ENCODE measurements at places on chromosomes 1 and 21.

DNA sequence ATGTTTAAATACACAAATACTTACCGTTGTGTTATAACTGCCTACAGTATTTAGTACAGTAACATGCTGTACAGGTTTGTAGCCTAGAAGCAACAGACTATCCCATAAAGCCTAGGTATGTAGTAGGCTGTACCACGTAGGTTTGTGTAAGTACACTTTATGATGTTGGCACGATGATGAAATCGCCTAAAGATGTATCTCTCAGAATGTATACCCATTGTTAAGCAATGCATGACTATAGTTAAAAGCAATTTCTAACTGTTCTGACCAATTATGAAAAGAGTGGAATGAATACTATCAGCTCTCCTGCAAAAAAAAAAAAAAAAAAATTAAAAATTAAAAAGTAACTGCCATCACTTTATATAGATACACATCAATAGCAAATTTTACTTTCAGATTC, 11.4 kb downstream of the HP1BP3 start:
- no peak for DNase-seq

DNA sequence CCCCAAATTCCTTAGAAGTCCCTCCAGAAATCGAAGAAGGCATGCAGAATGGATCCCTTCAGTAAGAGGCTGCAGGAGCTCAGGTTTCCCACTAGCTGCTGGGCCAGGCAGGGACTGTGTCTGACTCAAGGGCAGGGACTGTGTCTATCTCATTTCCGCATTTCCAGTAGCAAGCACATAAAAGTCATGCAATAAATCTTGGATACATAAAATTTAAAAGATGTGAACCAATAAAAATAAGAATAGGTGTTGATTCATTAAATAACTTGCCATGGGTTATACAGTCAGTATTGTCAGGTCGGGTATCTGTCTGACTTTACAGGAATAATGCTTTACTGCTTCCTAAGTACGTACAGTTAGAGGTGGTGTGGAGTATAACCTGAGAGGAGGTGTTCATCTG, 15.2 kb downstream of the PM20D1 start:
- no peak for DNase-seq

GRCh38 chr1:219294251-219294650, 120.6 kb downstream of the LYPLAL1 start:
- DNase-seq: no peak

GRCh38 chr1:102535829-102536505, 539.2 kb upstream of the OLFM3 start:
- no peak for DNase-seq

- no peak for DNase-seq
These were observed 274.8 kb upstream of the RUNX1 start for GRCh38 chr21:35323947-35324346.

GRCh38 chr1:45913183-45913683, 109.8 kb downstream of the MAST2 start:
- peak; percentile 54 for DNase-seq

DNA sequence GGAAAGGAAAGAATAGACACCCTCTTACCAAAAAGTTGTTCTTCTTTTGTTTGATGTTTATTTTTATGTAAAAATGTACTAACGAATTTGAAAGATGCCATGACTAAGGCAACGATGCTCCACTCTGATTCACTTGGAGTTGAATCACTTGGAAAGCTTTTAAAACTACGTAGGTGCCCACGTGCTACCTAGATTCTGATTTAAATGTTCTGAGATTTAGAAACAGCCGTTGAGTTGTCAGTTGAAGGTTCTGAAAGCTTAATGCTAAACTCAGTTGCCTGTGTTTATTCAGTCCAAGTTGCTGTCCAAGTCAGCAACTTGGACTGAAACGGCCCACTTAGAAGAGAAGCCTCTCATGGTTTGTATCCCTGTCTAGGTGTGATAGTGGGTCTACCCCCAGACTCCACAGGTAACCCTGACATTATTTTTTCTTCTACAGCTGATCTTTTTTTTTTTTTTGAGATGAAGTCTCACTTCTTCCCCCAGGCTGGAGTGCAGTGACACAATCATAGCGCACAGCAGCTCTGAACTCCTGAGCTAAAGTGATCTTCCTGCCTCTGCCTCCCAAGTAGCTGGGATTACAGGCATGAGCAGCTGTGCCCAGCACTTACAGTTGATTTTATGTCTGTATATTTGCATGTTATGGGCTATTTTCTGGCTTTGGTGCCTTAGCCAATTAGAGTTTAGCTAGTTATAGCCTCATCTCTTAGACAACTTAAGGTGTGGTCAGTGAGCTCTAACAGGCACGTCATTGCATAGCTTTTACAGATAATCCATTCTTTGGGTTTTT, 1.4 kb upstream of the VAMP4 start:
- DNase-seq: no peak

DNA sequence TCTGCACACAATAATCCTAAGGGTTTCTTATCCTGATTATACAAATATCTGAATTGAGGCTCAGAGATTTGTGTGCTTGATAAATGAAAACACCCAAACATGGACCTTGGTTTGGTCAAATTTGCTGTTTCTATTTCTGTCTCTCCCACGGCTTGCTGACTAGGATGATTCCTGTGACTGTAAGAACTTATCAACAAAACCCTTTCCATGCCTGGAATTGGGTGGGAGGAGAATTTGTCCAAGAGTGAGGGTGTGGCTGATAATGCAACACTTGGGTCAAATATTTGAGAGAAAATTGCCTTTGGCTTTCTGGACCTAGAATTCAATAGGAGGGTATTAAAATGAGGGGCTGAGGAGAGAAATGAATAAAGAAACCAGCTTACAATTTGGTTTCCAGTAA, 48.0 kb downstream of the RHBG start:
- DNase-seq: no peak

- no peak for DNase-seq
These were observed 70.6 kb upstream of the PTGFR start for GRCh38 chr1:78420181-78420580.

DNA sequence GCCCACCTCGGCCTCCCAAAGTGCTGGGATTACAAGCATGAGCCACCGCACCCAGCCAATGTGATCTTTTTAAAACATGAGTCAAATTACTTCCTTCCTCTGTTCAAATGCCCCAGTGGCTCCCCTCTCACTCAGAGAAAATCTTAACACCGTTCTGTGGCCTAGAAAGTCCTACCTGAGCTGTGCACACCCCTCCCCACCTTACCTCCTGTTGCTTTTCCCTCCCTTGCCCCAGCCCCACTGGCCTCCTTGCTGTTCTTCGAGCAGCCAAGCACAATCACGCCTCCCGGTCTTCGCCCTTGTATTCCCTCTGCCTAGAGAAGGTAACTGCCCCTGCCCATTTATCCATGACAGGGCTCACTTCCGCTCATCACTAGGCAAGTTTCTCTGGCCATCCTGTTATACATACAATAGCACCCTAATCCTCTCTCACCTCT, 62.6 kb upstream of the RPL11 start:
- no peak for DNase-seq

- DNase-seq: no peak
These were observed 102.8 kb upstream of the GALNT2 start for GRCh38 chr1:229964281-229964680.

DNA sequence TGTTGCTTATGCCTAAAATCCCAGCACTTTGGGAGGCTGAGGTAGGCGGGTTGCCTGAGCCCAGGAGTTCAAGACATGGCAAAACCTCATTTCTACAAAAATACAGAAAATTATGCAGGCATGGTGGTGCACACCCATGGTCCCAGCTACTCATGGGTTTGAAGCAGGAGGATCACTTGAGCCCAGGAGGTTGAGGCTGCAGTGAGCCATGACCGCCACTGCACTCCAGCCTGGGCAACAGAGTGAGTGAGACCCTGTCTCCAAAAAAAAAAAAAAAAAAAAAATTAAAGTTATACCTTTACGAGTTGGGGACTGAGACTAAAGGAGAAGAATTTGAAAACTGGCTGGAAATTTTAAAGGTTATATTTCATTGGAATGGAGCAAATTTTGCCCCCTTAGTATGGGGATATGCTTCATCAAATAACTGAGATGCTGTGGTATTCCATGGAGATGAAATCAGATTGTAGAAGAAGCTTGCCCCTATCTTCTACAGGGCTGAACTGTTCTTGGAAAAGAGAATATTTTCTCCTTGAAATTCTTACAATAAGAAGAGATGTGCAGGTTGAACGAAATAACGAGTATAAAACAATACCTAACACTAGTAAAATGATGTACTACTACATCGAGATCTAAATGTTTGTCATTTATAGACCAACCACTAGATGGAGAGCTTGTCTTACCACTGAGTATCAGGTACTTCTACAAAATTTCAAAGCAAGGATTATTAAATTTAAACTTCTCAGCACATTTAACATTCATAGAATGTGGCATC, 34.9 kb upstream of the SCYL3 start:
- DNase-seq: no peak

DNA sequence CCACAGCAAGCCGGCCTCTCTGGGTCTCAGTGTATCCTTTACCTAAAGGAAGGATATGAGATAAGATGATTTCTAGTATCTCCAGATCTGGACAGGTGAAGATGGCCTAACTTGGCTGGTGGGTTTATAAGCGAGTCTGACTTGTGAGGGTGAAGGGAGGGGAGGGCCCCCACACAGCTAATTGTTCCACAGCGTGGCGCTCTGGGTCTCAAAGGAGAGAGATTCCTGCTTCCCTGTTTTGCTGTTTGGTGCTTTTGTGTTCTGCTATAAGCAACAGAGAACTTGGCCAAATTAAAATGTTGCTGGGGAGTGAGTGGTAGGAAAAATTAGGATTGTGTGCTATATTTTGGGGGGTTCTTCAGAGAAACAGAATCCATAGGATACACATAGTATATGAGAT, 28.9 kb upstream of the NLRP3 start:
- DNase-seq: no peak

DNA sequence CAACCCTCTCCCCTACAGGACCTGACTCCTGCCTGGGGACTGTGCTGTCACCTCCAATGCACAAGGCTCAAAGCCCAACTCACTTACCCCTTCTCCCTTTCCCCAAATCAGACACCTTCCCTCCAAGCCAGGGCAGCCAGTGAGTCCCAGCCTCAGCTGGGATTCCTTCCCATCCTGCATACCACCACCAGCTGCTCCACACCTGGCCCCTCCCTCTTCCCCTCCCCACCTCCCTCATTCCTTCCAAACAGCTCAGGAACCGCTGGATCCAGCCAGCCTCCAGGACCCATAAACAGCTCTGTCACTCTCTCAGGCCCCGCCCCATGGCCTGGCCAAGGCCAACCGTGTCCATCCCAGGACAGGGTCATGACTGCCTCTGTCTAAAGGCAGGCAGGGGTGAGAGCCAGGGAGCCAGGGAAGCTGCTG, 41.4 kb downstream of the ACOT7 start:
- DNase-seq: no peak

DNA sequence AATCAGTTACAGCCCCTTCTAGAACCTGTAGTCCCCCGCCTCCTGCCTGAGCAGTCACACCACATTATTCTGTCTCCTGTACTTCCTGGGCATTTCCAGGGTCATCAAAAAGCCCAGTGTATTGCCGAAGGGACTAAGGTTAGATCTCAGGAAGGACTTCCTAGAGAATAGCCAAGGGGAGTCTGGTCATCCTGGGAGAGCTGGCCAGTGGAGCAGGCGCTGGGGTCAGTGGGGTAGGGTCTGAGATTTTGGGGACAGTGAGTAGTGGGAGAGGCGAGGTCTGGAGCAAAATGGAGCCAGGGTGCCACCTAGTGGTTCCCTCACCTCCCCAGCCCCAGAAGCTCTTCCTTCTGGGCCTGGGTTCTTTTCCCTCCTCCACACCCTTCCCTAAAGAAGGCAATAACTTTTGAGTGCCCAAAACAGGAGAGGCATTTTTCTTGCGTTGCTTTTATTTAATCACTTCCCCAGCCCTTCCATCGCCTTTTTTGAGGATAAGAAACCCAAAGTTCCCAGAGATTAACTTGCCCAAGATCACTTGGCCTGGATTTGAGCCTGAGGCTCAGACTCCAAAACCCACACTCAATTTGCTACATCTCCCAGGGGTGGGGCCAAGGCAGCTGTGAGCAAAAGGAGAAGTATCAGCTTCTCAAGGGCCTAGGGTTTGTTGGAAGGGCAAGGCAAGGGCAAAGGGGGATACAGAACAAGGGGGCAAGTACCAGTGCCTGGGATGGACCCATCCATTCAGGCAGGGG, 7.3 kb upstream of the PMVK start:
- no peak for DNase-seq

GRCh38 chr1:156692925-156693847, 12.2 kb downstream of the CRABP2 start:
- peak; percentile 28 for DNase-seq

GRCh38 chr1:195328681-195329080, 1279.6 kb downstream of the KCNT2 start:
- DNase-seq: no peak

- no peak for DNase-seq
These were observed at the start of gene MIXL1 for GRCh38 chr1:226223157-226223785. Gene MIXL1, plus strand, starts transcription at chr1:226223664. Its CDS starts 18 bp downstream, at chr1:226223682.

GRCh38 chr1:6412896-6413295, 6.8 kb downstream of the HES2 start:
- DNase-seq: no peak

DNA sequence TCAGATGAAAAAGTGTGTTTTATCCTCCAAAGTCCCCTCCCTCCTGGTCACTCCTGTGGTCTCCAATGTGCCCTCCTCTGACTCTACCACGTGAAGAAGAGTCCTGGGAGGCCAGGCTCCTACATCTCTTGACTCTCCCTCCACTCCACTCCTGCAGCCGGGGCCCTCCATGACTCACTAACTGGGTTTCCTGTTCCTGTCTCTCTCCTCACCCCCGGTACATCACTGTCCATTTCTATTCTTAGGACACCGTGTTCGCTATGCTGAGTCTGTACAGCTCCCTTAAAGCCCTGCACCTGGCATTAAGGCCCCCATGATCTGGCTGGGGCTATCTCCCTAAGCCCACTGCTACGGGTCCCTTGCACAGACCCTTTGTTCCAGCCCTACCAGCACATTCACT, 93.4 kb downstream of the BCAR3 start:
- no peak for DNase-seq

DNA sequence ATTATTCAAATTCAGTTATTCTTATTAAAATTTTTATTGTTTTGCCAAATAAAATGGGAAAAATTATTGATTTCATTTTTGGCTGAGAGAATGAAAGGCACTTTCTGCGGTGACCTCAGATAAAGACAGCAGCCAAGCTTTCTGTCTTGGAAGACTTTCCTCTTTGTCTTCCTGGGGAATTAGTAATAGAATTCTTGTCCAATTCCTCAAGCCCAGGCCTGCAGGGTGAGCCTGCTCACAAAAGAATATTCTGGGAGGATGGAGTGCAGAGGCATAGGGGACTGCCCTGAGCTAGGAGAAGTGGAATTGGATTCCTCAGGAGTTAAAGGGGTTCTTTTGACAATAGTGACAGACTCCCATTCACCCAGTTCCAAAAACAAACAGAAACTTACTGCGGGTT, 614.5 kb upstream of the ADGRL2 start:
- no peak for DNase-seq

Data from fibroblast of skin of left quadriceps (primary cell).